Brain (organoid and tissue), 16 donors: ENCODE measurements at places on chromosomes 5 and 9. TPM values are rescaled to one million over a fixed set of nuclear protein-coding genes. Genes with fewer than 3 reads are reported as not detected.

The TLE1 gene
- 82.9 TPM for polyA plus RNA-seq

The CORO2A gene
- polyA plus RNA-seq, result 4.4 TPM

The GHR gene
- polyA plus RNA-seq, result 0.20 TPM

The KIF4B gene
- not detected for polyA plus RNA-seq

The PCDHGB3 gene
- 0.49 TPM for polyA plus RNA-seq
